ENCODE measurements at places on chromosomes 12 and 14.

DNA sequence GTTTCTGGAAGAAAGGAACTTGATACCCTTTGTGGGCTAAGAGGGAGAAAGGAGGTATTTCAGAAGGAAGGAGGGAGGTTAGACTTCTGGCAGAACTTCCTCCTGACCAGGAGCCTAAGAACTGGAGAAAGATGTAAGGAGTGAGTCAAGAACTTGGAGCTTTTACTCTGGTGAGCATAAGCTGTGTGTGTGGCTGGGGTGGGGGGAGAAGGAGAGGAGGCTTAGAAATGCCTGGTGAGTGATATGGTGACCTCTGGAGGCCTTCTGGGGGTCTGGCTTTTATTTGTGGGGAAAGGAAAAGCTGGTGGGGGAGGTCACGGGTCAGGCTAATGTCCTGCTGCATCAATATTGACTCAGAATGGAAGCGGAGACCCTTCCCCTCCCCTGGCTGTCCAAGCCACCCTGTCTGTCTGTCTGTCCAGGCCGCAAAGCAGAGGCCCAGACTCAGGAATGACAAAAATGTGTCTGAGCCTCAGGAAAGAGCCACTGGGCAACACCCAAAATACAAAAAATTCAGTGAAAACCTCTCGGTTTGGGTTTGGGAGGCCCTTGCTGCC is 4.8 kb downstream of the LRP1 start:
- no peak for DNase-seq

GRCh38 chr12:612886-613285 is 50.4 kb downstream of the NINJ2 start:
- DNase-seq: no peak

DNA sequence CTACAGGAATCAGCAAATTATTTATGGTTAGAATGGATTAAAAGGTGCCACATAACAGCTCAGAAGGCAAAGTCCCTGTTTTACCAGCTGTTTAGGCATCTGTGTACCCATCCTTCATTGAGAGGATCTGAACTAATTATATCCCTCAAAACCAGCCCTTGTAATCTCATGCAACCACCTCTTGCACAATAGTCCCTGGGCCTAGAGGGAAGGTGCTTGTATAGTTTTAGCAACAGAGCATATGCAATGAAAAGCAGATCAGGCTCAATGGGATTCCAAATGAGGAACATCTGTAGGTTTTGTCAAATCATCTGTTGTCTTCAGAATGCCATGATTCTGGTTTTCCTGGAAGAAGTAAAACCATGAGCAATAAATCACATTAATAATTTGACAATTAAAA is 26.0 kb upstream of the GLIPR1L2 start:
- DNase-seq: no peak

- no peak for DNase-seq
Measured at GRCh38 chr14:68947802-68948201, 31.3 kb downstream of the ACTN1 start.

- no peak for DNase-seq
Measured at GRCh38 chr14:95193081-95193480, 35.8 kb upstream of the DICER1 start.

GRCh38 chr12:98725476-98726247 is 80.6 kb downstream of the APAF1 start:
- DNase-seq: peak; percentile 59

DNA sequence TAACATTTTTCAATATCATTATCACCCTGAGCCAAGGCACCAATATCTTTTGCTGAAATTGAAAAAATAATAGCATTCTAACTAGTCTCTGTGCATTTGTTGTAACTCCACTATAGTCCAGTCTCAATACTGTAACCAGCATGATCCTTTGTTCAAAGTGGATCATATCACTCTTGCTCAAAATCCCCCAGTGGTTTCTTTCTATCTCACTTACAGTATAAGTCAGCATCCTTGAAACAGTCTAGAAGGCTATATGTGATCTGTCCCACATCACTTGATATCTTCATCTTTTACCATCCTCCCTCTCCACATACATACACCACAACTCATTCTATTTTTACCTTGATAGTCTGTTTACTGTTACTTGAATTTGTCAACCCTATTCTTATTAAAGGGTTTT is 435.7 kb downstream of the CCER1 start:
- no peak for DNase-seq

DNA sequence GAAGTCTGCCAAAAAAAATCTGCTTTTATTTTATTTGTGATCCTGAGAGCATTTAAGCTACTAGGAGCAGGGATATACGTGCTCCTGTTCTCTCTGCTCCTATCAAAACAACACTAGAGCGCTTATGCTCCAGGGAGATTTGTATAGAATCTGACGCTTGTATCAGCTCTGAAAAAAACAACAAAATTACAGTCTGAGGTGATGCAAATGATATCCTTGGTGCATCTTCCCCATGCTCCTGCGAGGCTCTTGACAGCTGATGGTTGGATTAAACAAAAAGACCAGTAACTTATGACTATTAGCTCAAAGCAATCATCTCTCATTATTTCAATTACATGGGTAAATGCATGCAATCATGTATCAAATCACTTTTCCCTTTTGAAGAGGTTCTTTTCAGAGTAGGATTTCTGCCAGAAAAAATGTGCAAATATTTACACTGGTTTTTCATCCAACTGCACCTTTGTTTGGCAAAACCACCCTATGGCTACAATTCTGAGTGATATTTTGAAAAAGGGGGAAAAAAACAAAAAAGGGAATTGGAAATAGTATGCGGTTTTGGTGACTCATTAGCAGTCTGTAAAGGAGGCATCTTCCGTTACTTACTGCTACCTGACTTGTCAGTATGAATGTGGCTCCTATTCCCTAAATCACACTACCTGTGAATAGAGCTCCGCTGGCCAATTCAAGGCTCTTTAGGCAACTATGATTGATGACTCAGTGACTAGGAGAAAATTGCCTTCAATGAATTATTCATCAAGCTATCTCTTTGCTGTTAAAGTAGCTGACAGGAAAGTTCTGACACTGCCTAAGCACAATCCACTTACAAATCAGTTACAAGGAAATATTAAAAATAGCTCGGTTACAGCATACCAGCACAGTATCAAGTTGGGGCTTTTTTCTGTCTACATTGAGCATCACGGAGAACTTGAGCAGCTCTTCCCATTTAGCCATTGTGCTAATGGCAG is 450.0 kb downstream of the FOXG1 start:
- no peak for DNase-seq

DNA sequence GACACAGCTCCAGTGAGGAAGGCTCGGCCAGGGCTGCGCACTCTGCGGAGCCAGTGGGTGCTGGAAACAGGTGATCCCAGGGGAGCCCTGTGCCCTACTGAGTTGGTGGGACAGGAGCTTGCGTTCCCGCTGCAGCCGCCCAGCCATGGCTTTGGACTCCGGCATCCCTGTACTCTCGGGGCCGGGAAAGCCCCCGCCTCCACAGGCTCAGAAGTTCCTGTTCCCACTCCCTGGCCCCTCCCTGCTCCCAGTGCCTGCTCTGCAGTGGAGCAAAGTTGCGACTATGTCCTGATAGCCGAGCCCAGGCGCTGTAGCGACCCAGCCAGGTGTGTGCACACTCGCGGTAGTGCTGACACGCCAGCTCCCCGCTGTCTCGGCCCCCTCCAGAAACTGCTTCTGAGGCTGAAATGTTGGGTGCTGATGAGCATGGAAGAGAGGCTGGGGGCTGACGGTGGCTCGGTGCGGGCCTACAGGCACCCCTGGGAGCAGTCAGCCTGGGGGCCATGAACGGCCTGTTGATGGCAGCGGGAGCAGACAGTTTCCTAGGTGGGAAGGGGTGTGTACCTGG is 344.6 kb upstream of the MGAT4C start:
- no peak for DNase-seq

DNA sequence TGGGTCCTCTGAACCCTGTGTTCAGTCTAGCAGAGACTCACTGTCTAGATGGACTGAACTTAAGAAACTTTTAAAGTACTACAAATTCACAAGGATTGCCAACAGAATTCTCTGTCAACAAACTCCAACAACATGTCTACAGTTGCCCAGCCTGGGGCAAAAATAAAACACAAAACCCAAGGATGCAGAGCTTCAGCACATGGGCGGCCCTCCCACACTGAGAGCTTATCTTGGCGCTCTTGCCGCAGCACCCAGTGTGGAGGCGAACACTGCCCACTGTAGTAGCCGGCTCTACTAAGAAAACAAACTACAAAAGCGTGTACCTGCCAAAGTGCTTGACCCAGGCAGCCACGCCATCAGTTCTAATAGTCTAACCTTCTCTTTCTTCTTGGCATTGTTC is 66.7 kb downstream of the PTPN21 start:
- DNase-seq: no peak
